ENCODE measurements at places on chromosomes 2 and 18. TPM values are rescaled to one million over a fixed set of nuclear protein-coding genes. Genes with fewer than 3 reads are reported as not detected.

RSAD2 gene
- total RNA-seq, result 1.9 TPM

GRCh38 chr2:19837235-19837766 is 64.5 kb downstream of the TTC32 start:
- DNase-seq, result no peak

DNA sequence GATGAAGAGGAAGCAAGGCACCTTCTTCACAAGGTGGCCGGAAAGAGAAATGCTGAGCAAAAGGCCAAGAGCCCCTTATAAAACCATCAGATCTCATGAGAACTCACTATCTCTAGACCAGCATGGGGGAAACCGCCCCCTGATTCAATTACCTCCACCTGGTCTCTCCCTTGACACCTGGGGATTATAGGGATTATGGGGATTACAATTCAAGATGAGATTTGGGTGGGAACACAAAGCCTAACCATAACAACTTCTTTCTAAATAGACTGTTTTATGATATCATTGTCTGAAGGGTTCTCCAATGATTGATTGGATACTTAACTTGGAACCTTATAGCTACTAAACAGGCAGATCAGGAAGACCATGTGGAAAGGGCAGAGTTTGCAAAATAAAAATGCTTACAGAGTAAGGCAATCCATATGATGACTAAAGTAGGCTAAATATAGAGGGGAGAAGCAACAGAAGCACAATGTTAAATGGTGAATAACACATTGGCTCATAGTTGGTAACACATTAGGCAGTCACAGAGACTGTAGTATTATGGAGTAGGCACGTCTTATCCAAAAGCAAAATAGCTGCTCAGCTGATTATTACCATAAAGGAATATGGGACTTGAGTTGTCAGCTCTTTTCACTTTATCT is 179.0 kb downstream of the BARD1 start:
- no peak for DNase-seq

GRCh38 chr2:41691561-41691960 is 356.3 kb upstream of the PKDCC start:
- DNase-seq, result no peak

DNA sequence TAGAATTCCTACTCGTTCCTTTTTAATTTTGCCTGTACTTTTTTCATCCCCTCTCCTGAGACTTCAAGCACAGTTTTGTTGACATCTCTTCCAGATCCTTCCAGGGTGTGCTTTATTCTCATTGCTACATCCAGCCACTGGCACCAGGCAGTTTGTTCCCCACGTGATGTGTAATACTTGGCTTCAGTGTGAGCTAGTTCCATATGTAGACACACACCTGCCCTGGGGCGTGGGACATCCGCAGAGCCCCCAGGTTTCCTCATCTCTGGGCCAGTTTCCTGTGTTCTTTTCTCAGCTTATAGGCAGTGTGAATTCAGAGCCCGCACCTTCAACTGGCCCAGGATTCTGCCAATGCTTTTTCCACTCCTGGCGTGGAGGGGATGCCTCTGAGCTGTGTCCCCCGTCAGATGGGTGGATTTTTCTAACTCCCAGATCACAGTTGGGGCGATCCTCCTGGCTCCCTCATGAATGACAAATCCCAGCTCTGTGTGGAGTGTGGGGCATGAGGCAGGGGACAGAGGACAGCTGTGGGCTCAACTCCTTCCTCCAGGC is 46.6 kb downstream of the DIPK1C start:
- no peak for DNase-seq

DNA sequence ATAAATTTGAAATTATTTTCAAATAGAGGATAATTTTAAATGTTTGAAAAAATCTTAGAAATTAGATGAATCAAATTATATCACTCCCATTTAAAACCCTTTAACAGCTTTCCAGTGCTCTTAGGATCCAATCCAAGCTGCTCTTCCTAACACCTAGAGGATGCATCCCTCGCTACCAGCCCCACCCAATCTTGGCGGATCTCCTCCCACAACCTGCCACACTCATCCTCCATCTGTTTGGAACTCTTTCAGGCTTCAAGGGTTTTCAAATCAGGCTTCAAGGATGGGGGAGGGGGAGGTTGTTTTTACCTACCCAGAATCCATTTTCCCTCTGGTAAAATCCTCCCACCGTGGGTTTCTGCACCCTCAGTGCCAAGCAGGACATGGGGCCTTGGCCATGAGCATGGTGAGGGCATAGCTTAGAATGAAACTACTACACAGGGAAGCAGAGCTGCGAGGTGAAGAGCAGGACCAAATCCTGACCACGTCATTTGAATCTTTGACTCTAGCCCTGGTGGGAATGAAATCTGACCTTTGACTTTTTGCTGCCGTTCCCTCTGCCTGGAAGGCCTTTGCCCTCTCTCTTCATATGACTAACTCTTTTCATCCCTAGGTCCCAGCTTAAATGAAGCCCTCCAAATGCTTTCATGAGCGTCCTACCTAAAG is 113.0 kb upstream of the MAPRE2 start:
- DNase-seq, result no peak

- no peak for DNase-seq
These were observed 113.8 kb upstream of the RGPD4 start for GRCh38 chr2:107712857-107713256.

- DNase-seq, result no peak
These were observed 40.7 kb downstream of the MC4R start for GRCh38 chr18:60331890-60332289.

SERPINB10 gene
- not detected for total RNA-seq

DNA sequence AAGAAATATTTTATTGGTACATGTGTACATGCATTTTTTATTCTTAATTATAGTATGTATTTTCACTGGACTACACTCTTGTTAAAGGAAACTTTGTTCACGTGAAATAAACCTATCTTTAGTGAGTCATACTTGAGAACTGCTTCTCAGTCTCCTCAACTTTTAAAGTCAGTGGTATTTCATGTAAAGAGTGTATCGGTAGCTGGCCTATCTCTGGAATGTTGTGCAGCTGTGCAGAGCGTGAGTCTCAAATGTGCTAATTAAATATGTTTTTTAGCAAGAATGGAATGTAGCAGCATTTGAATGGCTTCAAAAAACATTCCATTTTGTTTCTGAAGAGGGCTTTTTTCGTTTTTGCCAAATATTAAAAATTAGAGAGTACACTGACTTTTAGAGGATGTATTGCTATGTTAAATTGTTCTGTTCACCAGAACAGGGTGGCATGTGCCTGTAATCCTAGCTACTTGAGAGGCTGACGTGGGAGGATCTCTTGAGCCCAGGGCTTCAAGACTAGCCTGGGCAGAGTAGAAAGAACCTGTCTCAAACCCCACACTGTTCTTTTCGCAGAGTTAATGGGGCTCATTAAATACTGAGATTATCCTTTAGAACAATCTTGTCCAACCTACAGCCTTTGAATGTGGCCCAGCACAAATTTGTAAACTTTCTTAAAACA is 14.3 kb downstream of the SPTBN1 start:
- DNase-seq, result no peak

Measured in thyroid gland (tissue), 4 donors.